Stimulated activated CD8-positive, alpha-beta memory T cell treated with anti-CD3 and anti-CD28 coated beads, Interleukin-4, amount 100 ng/mL, for 1 hour (primary cell): ENCODE measurements at places on chromosomes 6 and 20.

DNA sequence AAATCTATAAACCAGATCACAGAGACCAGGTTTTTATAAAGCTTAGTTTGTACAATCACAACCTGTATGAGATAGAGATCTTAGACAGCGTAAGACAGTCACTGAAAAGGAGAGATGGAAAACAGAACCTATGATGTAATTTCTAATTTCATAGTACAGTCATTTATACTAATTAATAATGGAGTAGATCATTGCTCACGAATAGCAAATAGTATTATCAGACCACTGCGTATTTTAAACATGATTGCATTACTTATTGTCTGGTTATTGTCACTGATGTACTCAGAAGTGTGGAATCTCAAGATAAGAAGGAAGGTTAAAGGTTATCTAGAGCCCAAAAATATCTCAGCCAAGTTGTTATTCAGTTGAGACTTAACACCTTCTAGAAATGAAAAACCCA is 115.6 kb downstream of the KHDC1L start:
- no peak for DNase-seq

DNA sequence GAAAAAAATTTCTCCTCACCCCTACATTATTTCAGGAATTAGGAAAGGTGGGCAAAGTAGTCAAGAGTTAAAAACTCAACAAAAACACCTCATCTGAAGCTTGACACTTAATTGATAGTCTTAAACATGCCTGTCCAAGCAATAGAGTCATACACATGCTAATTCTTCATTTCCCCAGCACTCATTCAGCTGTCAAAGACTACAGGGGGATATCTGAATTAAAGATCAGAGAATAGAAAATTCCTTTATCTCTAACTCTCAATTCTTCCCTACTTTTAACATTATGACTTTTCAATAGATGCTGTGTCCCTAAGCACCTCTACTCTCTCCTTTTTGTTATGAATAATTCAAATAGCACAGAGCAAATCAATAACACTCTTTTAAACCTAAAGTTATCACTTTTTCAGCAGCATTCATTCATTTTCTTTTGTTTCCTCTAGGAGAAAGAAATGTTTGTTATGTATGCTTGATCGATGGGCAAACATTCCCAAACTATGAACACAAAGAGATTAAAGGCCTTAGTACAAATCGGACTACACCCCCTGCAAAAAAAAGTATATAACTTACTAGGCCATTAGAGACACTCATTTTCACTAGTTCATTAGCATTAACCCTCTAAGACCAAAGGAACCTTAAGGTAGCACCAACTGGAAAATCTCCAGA is 94.9 kb upstream of the SPTLC3 start:
- no peak for DNase-seq

DNA sequence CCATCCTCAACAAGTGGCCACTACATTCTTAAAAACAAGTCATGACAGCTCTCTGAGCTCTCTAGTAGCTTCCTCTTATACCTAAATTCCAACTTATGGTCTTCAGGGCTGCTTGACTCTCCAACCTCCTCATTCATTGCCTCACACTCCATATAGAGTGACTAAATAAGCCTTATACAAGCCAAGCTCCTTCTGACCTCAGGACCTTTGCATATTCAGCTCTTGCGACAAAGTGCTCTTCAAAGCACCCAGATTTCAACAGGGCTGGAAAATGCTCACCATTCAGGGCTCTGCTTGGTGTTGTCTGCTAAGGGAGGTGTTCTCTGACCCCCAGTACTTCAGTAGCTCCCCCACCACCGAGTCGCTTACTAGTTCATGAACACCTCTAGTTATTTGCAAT is 3.7 kb downstream of the TREML2 start:
- no peak for DNase-seq

DNA sequence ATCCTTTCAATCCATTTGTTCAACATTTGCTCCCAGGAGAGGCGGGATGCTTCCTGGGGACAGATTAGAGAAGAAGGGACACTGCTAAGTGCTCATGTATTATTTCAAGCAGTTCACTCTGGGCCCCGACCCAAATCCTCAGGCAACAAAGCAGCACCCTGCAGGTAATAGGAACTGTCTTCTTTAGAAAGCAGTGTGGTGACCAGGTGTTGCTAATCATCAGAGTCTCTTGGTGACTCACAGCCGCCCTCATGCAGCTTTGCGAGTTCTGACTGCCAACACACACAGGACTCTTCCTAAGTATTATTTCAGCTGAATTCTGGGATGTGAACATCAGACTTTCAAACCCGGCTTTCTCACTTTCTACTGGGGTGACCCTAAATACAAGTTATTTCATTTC is 356.4 kb downstream of the PRKN start:
- DNase-seq = no peak

DNA sequence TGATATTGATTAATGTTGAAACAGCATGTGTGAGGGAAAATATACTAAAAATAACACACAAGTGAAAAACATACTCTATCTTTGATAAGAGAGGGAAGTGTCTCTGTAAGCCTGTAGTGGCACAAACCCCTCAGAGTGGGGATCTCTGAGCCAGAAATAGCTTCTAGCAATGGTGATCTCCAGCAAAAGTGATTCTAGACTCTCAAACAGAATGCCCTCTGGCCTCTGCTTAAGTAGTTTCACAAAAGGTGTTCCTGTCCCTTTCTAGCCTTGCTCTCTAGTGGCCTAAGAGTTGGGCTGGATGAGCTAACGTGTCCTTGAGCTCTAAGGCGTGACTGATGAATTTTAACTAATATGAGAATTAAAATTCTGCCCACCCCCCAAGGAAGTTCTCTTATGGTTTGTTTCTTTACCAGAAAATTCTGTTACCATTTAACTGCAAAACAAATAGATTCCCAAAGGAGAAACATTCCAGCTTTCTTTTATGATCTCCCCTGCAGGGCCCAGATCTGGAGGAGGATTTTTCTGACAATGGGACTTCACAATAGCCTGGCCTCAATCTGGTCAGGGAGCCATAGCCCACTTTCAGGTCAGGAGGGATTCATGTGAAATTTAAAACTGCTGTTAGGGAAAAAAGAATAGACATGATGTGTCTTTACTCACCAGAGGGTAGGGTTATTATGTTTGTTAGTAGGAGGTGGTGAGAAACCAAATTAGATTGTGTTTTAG is 182.5 kb upstream of the LAMP5 start:
- no peak for DNase-seq

- no peak for DNase-seq
Measured at GRCh38 chr6:151549790-151550189, 56.0 kb downstream of the CCDC170 start.

DNA sequence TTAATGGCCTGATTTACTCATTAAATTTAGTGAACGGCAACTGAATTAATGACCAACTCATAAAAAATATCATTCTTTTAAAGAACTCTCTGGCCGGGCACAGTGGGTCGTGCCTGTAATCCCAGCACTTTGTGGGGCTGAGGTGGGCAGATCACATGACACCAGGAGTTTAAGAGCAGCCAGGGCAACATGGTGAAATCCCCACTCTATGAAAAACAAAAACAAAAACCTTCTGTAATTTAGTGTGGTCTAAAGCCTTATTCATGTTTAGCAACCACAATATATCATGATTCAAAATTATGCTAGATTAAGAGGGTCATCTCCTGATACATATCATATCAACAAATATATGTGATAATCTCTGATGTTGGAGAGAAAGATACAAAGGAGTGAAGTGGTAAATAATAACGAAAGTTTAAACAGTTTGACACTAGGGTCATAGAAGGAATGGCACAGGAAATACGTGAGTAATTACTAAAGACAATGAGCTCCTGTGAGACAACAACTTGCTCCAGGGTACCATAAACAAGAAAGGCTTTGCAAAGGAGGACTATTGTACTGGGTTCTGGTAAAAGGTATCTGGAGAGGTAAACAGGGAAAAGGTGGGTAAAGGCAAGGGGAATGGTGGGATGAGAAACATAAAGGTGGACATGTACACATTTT is 5.7 kb downstream of the ELOVL4 start:
- DNase-seq = no peak

- no peak for DNase-seq
Measured at GRCh38 chr6:17817763-17818162, 111.0 kb upstream of the NUP153 start.

GRCh38 chr20:49513517-49513916 is 31.0 kb upstream of the KCNB1 start:
- no peak for DNase-seq

DNA sequence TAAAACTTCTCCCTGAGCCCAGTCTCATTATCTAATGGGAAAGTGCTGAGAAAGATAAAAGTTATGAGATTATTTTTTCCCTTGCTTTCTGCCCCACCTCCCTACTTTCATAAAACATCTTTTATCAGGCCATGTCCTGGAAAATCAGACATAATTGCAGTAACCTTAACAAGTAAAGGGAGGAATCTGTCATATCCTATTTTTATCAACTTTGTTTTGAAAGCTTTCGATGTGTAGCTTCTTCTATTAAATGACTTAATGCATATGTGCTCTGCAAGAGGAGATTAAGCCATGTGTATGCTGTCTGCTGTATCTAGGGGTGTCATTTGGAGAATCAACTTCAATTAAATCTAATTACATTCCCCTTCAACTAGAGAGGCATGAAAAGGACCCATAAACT is 408.9 kb downstream of the CBLN4 start:
- DNase-seq = no peak

GRCh38 chr6:136378888-136379287 is 89.2 kb upstream of the BCLAF1 start:
- no peak for DNase-seq

DNA sequence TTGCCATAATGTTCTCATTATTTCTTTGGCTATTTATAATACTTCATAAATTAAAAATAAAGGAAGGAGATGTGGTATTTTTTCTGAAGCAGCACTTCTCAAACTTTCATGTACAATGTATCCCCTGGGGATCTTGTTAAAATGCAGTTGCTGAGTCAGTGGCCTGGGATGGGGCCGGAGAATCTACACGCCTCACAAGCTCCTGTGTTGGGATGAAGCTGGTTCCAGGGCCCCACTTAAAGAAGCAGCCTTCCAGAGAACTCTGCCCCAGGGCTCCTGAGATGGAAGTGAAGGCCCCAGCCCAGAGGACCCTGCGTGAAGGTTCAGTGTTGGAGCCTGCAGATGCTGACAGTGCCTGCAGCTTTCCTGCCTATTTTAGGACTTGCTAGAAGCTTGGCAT is 40.1 kb upstream of the SLC23A2 start:
- DNase-seq = no peak

DNA sequence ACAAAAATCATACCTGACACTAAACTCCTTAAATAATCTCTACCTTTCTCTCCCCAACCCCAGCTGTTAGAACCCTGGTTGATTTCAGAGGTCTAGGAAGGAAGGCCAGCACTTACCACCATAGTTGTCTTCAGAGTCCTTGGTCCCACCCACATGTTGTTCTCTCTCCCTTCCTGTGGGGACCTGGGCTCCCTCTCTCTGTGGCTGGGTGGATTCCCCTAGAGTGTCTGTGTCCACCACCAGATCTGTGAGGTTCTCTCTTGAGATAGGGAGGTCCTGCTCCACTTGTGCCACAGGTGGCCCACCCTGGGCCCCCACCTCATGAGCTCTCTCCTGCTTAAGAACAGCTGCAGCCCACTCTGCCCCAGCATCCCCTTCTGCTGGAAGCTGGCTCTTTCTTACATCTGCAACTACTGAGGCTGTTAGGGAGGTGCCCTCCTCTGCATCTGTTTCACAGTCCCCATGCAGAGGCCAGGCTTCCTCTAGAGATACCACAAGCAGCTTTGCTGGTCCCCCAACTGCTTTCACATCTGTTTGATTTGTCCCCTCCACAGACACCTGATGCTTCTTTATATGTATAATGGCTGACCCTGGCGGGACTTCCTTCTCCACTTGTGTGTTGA is 5.2 kb downstream of the MDC1 start:
- DNase-seq = no peak

GRCh38 chr6:33705955-33706725 is 5.4 kb downstream of the UQCC2 start:
- DNase-seq = no peak

DNA sequence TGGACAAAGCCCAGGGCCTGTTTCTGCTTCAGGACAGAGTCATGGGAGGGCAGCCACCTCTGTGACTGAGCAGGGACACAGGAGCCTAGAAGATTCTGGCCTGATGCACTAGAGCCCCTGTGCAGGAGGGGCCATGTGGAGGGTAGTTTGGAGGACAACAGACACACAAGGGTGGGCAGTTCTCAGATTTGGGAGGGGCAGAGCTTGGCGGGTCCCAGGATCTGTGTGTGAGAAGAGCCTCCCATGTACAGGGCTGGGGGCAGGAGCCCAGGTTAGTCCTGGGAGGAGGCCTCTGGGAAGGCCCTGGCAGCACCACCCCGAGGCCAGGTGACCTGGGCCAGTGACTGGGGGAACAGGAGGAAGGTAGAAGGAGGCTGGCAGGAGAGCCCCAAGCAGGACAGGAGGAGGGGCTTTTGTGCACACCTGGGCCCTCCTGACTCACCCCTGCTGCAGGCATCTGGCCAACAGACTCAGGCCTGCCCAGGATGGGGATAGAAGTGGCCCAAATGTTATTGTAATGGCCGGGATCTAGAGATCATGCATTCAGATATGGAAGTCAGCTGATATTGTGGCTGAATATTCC is 1.4 kb upstream of the ULBP3 start:
- DNase-seq = no peak

- no peak for DNase-seq
Measured at GRCh38 chr20:36074983-36075382, 79.6 kb upstream of the EPB41L1 start.

DNA sequence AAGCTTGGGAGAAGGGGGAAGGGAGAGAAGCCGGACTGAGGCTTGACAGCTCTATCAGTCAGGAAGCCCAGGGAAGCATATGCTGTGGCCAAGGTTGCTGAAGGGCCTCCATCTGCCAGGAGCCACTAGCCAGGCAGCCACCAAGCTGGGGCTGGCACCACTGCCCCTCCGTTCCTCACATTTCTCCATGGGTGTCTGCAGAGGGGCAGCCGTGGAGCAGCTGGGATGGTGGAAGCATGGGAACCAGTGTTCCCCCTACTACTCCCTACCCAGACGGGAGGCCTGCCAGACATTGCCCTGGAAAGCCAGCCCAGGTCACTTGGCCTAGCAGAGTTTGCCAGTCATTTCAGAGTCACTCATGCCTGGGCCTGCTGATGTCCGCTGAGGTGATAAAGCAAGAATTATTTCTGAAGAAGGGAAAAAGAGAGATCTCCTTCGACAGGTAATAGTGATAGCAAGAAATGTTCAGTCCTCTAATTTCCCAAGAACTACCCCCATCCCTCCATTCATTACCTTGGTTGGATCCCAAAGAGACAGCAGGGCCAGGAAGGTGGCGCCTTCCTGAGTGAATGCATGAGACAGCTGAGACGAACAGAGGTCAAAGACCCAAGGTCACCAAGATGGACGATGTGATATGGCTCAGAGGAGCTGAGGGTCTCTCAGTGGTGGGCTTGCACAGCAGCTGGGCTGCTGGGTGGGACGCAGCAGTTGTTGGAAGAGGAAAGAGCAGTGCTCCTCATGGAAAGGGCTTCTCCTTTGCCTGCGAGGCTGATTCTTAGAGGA is 21.9 kb downstream of the SNPH start:
- DNase-seq = no peak

DNA sequence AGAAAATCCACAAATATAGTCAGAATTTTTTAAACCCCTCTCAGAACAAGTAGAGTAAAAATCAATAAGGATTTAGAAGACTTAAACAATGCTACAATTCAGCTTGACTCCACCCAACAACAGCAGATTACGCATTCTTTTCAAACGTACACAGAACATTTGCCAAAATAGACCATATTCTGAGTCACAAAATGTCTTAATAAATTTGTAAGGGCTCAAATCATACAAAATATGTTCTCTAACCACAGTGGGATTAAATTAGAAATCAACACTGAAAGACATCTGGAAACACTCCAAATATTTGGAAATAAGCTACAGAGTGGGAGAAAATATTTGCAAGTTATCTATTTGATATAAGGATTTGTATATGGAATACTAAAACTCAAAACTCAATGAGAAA is 164.2 kb upstream of the AKAP12 start:
- no peak for DNase-seq

- no peak for DNase-seq
Measured at GRCh38 chr6:166639921-166640320, 12.9 kb upstream of the RPS6KA2 start.
